ENCODE measurements at places on chromosomes 7 and 10. TPM values are rescaled to one million over a fixed set of nuclear protein-coding genes. Genes with fewer than 3 reads are reported as not detected.

MYH16 gene
- polyA plus RNA-seq: not detected

DNA sequence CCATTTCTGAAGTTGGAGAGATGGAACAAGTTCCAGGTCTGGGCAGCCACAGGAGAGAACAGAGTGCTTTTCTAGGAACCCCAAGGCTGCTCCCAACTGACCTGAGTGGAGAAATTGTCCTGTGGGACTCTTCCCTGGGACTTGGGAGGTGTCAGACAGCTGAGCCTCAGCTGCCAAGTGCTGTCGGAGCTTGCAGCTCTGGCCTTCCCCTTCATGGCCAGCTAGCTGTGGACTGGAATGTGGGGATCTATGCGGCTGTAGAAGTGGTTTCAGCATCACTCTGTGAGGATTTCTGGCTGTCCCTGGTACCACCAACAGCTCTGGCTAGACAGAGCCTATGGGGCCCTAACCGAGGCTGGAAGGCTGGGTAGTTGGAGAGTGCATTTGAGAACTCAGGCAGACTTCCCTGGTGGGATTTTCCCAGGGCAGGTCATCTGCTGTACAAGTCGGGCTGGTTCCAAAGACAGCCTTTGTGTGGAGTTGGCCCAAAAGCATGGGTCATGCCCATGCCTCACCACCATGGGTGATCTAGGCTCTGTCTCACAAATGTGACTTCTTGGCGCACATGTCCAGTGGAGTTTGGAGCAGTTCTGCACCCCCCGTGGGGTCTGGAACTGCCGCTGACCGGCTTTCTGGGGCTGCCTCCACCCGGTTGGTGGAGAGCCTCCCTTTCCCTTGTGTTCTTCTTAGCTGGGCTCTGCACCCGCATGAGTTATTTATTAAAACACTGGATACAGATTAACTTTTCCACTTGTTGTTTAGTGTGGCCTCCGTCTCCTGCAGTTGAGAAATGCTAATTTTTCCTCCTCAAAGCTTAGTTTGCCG, 10.9 kb downstream of the SUFU start:
- peaks cover 14% of the 10 kb centered on the region for H3K4me1 ChIP-seq
- no peak overlapping the region for H3K4me3 ChIP-seq
- H3K27ac ChIP-seq: no peak overlapping the region
- DNase-seq: no peak
- H3K36me3 ChIP-seq: no peaks in the 10 kb centered on the region

DNA sequence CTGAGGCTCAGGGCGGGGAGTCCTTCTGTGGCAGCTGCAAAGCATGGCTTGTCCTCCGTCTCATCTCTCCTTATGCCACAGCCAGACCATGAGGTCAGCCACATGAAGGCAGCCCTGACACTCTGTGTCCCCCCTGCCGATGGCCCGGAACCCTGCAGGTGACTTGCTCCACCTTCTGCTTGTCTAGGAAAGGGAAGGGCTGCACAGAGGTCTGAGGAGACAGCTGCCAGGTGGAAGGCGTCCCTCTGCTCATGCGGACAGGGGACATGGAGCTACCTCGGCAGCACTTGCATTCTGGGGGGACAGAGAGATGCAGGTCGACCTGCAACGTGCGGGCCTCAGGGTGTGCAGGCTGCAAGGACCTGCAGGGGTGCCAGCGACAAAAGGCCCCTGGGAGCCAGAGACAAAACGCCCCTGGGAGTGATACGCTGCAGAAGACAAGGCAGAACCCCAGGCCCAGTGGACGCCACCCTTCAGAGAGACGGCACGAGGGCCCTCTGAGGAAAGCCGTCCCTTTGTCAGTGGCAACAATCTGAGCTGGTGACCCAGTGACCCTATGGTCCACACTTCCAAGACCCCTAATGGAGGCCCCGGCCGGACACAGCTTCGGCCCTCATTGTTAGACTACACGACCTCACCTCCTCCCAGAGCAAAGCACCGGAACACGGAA, 205.2 kb upstream of the PPP2R2D start:
- no peaks in the 10 kb centered on the region for H3K4me1 ChIP-seq
- no peak overlapping the region for H3K4me3 ChIP-seq
- no peak for DNase-seq
- H3K27me3 ChIP-seq: peaks cover 30% of the 10 kb centered on the region

ERVW-1 gene
- polyA plus RNA-seq: not detected

- no peaks in the 10 kb centered on the region for H3K36me3 ChIP-seq
- no peak overlapping the region for H3K4me3 ChIP-seq
- no peaks in the 10 kb centered on the region for H3K4me1 ChIP-seq
- peak overlapping the region; percentile 65 for H3K27ac ChIP-seq
- DNase-seq: no peak
Measured at GRCh38 chr7:43362652-43363034, 220.3 kb upstream of the STK17A start.

DNA sequence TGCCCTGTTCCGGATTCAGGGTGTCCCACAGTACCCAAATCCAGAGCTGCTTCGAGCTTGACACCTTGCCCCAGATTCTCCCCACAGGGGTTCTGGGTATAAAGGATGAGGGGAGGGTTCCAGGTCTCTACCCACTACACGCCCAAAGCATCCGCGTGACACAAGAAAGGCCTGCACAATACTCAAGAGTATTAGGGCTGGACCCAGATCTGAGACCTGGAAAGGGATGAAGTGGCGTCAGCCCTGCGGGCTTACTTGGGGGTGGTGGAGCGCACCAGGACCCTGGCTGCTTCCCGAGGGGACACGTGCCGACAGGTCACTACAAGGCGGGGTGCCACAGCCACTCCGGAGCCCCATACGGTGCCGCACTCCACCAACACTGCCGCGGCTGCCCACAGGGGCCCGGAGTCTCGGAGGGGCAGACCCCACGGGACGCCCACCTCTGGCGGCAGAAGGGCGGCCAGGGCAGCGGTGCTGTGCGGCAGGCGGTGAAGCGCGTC, 1.3 kb downstream of the TYSND1 start:
- H3K36me3 ChIP-seq: no peaks in the 10 kb centered on the region
- H3K4me3 ChIP-seq: peak overlapping the region; percentile 83
- no peak for DNase-seq

GRCh38 chr10:98128802-98129201, 5.7 kb upstream of the R3HCC1L start:
- H3K4me3 ChIP-seq: no peak overlapping the region
- peaks cover 2% of the 10 kb centered on the region for H3K4me1 ChIP-seq
- peaks cover 18% of the 10 kb centered on the region for H3K27me3 ChIP-seq
- no peak overlapping the region for H3K27ac ChIP-seq

- peak overlapping the region; percentile 19 for H3K27ac ChIP-seq
- peaks cover 8% of the 10 kb centered on the region for H3K4me1 ChIP-seq
- DNase-seq: no peak
- peaks cover 6% of the 10 kb centered on the region for H3K36me3 ChIP-seq
- H3K27me3 ChIP-seq: no peaks in the 10 kb centered on the region
Measured at GRCh38 chr10:84510121-84510520, 181.7 kb downstream of the CCSER2 start.

DNA sequence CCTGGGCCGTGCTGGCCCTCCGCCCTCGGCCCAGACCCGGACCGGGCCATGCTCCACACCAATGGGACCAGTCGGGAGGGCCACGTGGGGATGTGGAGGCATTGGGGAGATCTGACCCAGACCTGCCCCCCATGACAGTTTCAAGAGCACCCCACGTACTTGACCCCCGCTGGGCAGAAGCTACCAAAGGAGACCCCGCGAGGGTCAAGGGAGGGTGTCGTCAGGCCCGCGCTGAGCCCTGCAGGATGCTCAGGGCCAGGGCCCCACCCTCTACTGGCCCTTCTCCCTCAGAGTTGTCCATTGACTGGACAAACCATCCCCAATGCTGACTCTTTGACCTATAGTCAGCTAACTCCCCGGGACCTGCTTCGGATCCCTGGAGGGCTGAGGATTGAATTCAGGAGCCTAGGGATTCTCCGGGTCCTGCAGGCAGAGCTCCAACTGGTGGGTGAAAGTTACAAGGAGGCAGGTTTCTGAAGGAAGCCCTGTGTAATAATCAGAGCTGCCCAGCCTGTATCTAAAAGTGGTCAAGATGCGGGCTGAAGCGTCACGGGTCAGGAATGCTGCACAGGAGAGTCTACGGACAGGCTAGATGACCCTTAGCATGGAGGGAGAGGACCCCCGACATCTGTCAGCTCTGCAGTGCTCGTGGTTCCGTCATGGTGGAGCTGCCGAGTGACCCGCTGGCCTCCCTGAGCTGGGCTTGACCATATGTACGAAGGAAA, 498 bp upstream of the CALHM2 start:
- H3K27ac ChIP-seq: no peak overlapping the region
- peaks cover 26% of the 10 kb centered on the region for H3K4me1 ChIP-seq
- H3K4me3 ChIP-seq: peak overlapping the region; percentile 92

DNA sequence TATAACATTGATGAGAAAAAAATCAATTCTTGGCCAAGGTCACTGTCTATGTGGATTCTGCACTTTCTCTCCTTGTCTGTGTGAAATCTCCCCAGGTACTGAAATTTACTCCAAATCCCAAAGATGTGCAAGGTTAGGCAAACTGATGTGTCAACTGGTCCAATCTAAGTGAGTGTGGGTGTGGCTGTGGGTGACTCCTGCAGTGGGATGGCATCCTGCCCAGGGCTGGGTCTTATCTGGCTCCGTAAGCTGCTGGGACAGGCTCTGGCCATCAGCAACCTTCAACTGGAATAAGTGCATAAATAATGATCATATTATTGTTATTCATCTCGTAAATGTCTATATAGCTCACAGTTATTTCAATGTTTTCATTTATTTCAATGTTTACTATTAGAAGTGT, 79.3 kb downstream of the JCAD start:
- H3K4me3 ChIP-seq: no peak overlapping the region
- H3K27me3 ChIP-seq: peaks cover 5% of the 10 kb centered on the region
- DNase-seq: no peak
- H3K27ac ChIP-seq: no peak overlapping the region
- H3K4me1 ChIP-seq: no peaks in the 10 kb centered on the region

ITGB8 gene
- polyA plus RNA-seq: not detected

- no peak overlapping the region for H3K27ac ChIP-seq
- no peak for DNase-seq
- peaks cover 4% of the 10 kb centered on the region for H3K36me3 ChIP-seq
- no peak overlapping the region for H3K4me3 ChIP-seq
- no peaks in the 10 kb centered on the region for H3K27me3 ChIP-seq
Measured at GRCh38 chr10:12689893-12690292, 311.6 kb downstream of the CCDC3 start.

DNA sequence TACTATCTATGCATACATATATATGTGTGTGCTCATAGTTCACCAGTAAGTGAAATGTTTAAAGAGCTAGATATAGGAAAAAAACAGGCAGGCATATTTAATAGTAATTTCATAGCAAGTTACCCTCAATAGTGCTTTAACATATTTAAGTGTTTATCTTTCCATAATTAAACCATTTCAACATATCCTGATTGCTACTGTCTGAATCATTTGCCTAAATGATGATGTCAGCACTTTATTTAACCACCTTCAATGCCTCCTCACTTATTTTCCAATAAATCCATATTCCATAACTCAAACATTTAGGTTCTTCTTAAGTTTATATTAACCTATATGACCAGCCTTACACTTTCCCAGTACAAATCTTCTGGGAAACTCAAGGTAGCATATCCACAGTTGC, 601.1 kb downstream of the ARL4A start:
- no peak for DNase-seq
- H3K4me1 ChIP-seq: no peaks in the 10 kb centered on the region
- H3K4me3 ChIP-seq: no peak overlapping the region
- peaks cover 4% of the 10 kb centered on the region for H3K27me3 ChIP-seq

DNA sequence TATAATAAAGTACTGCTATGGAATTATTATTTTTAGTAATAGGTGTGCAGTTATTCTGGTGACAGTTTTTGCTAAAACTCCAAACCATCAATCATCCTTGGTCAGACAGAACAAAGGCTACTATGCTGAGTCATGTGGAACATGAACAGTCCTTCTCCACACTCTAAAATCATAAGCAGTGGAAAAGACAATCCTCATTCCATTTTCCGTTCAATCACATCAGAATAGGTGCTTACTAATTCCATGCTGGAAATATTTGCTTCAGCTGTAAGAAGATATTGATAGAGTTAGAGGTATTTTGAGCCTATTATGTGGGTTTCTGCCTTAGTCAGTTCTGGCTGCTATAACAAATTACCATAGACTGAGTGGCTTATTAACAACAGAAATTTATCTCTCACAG, 82.9 kb downstream of the FAM13C start:
- H3K4me3 ChIP-seq: no peak overlapping the region
- H3K27me3 ChIP-seq: no peaks in the 10 kb centered on the region
- H3K4me1 ChIP-seq: no peaks in the 10 kb centered on the region
- H3K27ac ChIP-seq: no peak overlapping the region

DNA sequence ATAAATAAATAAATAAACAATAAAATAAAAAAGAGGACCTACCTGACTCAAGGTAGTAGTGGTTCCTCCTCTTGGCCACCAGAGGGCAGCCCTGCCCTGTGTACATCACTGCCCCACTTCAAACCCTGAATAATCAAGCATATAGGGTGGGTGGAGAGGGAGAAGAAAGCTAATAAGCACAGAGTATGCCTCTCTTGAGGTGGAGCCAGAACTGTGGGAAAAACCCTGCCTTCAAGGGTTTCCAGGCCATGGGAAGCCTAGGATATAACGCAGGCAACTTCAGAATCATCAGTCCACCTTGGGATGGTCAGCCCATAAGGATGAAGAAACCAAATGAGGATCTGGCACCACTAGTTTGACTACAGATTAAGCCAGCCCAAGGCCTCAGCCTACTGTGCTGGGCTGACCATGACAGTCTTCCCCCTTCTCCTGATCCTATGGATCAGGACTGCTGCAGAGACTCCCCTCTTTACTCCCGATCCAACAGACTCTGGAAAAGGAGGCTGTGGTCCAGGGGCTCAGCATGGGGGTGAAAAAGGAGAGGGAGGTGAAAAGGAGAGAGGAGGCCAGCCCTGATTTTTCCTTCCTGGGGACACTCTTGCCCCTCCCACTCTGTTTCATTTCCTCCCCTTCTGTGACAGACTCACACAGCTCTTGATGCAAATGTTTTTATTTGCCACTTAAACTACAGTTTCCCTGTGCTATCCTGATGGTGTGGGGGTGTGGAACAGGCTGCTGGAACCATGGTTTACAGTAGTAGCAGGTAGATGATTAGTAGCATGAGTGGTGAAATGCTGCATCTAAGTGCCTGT, 10.1 kb downstream of the AVPI1 start:
- no peaks in the 10 kb centered on the region for H3K27me3 ChIP-seq
- no peaks in the 10 kb centered on the region for H3K4me1 ChIP-seq
- DNase-seq: peak; percentile 72
- peak overlapping the region; percentile 80 for H3K27ac ChIP-seq

DNA sequence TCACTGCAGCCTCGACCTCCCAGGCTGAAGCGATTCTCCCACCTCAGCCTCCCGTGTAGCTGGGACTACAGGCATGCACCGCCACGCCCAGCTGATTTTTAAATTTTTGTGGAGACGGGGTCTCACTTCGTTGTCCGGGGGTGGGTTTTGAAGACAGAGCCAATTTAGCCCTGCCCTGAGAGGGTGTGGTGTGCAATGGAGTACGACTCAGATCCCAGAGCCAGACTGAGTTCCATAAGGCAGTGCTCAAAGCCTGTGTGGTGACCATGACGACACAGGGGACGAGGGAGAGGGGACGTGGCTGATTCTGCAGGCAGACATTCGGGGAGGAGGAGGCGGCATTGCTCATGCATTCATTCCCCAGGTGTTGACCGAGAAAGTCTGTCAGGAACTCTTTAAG, 72.1 kb downstream of the ZMIZ1 start:
- H3K27ac ChIP-seq: no peak overlapping the region
- no peak for DNase-seq
- no peaks in the 10 kb centered on the region for H3K27me3 ChIP-seq
- peaks cover 93% of the 10 kb centered on the region for H3K4me1 ChIP-seq
- no peak overlapping the region for H3K4me3 ChIP-seq

GRCh38 chr7:47951374-47951773, 3.1 kb upstream of the PKD1L1 start:
- H3K4me3 ChIP-seq: no peak overlapping the region
- no peaks in the 10 kb centered on the region for H3K4me1 ChIP-seq
- no peaks in the 10 kb centered on the region for H3K36me3 ChIP-seq
- no peaks in the 10 kb centered on the region for H3K27me3 ChIP-seq

GRCh38 chr7:40297741-40298311, 163.0 kb downstream of the SUGCT start:
- peaks cover 6% of the 10 kb centered on the region for H3K4me1 ChIP-seq
- peaks cover 2% of the 10 kb centered on the region for H3K36me3 ChIP-seq
- no peaks in the 10 kb centered on the region for H3K27me3 ChIP-seq
- DNase-seq: no peak

All from naive thymus-derived CD8-positive, alpha-beta T cell (primary cell).